ENCODE measurements at places on chromosomes 7 and 10.

DNA sequence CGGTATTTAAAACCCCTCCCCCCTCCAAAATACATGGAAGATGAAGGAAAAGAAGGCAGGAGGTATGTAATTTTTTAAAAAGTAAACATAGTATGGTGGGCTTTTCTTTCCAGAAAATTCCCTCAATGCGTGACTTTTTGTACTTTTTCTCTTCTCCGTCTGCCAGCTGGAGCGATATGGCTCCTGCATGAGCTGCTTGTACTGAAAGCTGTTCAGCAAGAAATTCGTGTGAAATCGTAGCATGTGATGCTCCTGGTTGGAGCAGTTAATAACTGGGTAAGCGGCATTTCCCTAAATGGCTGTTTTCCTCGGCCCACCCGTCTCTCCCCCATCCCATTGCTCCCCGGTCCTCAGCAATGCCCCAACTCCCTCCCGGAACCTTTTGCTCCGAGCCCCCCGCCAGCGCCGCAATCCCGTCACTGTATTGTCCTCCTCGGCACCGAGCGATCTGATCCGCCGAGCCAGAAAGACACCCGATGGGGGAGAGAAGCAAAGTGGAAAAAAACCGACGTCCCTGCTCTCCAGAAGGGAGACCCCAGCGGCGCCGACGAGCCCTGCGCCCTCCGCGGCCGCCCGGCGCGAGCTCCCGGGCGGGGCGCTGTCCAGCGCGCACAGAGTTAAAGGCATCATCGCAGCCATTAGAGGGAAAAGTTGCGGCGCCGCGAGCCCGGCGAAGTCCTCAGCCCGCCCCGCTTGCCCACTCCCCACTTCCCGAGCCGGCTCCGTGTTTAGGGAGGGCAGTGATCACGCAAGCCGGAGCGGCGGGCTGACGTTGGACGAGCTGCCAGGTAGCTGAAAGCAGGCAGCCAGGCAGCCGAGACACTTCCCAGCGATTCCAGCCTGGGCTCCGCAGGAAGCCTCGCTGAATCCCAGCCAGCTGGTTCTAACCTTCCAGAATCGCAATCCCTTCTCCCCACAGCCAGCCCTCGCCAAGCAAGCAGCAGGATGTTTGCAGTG is at the start of gene VSTM2A:
Gene VSTM2A, plus strand, starts transcription at position 707 of the 957 bp plus-strand sequence. CDS start 356 bp downstream, outside the sequence.
- no peak for DNase-seq

DNA sequence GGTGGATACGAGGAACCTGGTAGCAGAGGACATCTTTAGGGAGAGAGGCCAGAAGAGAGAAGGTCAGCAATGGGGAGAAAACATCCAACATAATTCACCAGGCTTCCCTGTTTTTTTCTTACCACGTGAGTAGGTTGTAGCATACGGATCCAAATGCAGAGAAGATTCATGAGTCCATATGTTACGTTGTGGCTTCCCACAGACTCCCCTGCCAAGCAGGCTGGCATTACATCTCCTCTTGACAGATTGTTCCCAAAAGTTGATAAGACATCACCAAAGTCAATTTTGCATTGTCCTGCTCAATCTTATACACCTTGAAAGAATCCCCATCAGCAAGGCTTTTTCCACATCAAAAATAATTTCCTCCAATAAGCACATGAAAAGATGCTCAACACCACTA is 39.7 kb downstream of the DRGX start:
- no peak for DNase-seq

GRCh38 chr7:152541892-152542291 is 106.1 kb upstream of the KMT2C start:
- DNase-seq: no peak

DNA sequence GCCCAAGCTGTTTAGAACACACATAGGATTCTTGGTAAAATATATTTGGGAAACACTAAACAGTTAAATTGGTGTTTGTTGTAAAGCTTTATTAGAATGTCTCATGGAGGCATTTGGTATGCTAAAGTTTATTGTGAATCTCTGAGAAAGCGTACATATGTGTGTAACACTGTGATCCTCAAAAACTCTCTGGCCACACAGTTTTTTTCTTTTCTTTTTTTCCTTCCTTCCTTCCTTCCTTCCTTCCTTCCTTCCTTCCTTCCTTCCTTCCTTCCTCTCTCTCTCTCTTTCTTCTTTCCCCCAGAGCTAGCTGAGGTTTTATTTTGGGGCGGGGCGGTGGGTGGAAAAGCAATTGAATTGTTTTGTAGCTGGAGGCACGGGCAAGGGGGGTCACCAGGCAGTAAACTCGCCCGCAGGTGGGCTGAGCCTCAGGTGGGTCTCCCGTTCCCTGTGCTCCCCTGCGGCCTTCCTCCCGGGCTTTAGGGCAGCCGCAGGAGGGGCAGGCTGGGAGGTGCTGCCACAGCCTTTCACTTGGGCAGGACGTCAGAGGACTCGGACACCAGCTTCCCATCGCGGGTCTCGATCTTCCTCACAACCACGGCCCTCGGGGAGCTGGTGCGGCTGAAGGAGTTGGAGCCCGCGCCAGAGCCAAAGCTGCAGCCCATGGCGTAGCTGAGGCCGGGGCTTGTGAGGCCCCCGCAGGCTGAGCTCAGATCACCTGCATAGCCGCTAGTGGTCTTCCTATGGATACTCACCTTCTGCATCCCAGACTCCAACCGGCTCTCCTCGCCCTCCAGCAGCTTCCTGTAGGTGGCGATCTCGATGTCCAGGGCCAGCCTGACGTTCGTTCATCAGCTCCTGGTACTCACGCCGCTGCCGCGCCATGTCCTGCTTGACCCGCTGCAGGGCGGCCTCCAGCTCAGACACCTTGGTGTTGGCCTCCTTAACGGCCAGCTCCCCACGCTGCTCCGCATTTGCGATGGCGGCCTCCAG is 459.0 kb downstream of the GATA3 start:
- no peak for DNase-seq

DNA sequence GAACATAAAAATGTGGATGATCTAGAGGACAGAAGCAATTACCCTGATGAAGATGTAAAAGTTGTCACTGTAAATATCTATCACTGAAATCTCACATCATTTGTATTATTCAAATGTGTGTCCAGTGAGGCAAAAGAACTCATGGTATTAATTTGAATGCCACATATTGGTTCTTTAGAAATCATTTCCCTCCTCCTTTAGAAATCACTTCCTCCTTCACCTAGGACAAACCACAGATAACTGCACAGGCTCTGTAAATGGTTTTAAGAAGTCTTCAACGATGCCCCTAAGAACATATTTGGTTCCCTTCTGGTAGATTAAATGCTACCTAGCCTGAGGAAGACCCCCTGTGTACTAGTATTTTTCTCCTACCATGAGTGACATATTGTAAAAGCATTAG is 33.1 kb upstream of the ZNF518A start:
- no peak for DNase-seq

- DNase-seq: no peak
Measured at GRCh38 chr10:79442171-79443040, 3.0 kb downstream of the ZCCHC24 start.

GRCh38 chr10:103327906-103328305 is 23.0 kb downstream of the PCGF6 start:
- no peak for DNase-seq

GRCh38 chr10:22252801-22253579 is 35.2 kb upstream of the EBLN1 start:
- DNase-seq: no peak
